HL-60 (cell line): ENCODE measurements at places on chromosomes 2 and 18.
A peak's percentile ranks its signal among the peaks of the same experiment; 100 is the strongest.

DNA sequence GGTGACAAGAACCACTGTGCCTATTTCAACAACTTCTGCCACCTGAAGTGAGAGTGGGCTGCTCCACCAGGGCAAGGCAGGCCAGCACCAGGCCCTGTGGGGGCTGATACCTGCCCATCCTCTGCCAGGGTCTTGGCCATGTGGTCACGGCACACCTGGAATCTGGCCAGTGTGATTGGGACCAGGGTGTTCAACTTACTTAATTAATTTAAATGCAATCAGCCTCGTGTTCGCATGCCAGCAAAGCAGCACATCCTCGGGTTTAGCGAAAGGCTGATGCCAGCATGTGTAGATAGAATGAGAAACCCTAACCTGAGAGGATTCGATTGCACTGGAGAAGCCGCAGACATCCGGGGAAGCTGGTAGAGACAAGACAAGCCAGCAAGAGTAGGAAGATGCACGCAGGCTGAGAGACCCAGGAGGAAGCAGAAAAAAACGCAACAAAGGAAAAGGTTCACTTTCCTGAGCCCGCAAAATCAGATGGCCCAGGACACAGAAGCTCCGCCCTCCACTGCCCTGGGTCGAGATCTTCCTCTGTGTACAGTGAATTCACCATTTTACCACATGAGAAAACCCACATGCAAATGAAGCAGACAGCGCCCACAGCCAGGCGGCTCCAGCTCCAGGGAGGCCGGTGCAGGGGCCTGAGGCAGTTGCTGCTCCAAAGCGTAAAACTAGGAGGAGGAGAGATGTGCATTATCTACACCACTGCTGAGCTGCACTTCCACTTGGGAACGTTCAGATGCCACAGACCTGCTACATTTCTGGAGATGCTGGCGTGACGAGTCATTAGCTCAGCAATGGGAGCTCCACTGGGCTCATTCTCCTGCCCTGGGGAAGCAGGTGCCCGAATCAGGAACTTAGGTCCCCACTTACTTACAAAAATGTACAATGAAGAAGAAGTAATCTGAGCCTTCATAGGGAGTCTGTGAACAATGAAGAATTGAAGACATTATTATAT, 92.1 kb downstream of the TMEM18 start:
- peak; percentile 18 for DNase-seq

DNA sequence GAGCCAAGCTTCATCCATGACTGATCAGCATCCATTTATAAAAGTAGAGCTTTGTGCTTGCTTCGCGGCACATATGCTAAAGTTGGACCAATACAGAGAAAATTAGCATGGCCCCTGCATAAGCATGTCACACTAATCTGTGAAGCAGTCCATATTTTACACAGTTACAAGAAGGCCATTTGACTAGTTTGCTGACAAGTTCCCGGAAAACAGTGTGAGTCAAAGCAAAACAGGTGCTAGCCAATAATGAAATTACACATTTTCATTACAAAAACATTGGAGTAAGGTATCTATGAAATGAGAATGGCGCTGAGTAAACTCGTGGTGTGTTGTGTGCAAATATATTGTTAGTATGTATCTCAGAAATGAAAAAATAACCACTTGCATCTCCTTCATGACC, 4.7 kb downstream of the ANKRD62 start:
- no peak for DNase-seq

- no peak for DNase-seq
Measured at GRCh38 chr18:27395752-27396151, 210.6 kb upstream of the CHST9 start.

DNA sequence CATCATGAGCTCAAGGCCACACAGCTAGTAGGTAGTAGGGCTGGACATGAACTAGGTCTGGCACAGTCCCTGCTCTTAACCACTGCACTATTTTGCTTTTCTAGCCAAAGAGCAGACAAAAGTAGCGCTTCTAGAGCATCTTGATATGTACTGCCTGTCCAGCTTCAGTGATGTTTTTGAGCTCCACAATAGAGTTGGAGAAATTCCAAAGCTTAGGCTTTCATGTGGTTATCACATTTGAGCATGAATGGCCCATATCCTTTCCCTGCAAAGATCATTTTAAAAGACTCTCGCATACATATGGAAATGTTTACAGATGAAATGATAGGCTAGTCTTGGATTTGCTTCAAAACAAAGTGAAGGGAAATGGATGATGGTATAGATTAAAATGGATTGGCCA, 128.7 kb downstream of the MAP3K20 start:
- DNase-seq = no peak

- no peak for DNase-seq
Measured at GRCh38 chr2:152617456-152618192, 99.6 kb downstream of the PRPF40A start.

GRCh38 chr2:231342061-231342711, 53.3 kb upstream of the B3GNT7 start:
- peak; percentile 56 for DNase-seq

- no peak for DNase-seq
Measured at GRCh38 chr18:76435316-76435989, 59.6 kb downstream of the ZNF516 start.

- DNase-seq = peak; percentile 3
Measured at GRCh38 chr2:8107621-8108378, 574.1 kb upstream of the ID2 start.

GRCh38 chr2:5125017-5125730, 567.0 kb upstream of the SOX11 start:
- DNase-seq = no peak

DNA sequence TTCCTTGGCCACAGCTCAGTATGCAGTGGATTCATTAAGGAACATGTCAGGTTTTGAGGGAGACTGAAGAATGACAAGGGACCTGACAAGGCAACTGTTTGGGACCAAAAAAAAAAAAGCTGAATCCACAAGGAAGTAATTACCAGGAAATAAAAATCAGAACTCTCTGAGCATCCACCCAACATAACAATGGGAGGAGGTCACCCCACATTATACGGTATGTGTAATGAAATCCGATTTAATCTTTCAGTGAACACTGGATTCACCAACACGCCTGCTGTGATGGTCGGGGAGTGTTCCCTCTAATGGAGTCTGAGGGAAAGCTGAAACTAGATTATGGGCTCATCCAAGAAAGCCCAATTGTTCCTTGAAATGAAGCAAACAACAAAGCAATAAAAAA, 329.3 kb downstream of the ETAA1 start:
- no peak for DNase-seq
